ENCODE measurements at places on chromosomes 3 and 15.
A peak's percentile ranks its signal among the peaks of the same experiment; 100 is the strongest.

- peak; percentile 19 for DNase-seq
Measured at GRCh38 chr3:97991293-97991682, 19.1 kb upstream of the RIOX2 start.

- no peak for DNase-seq
Measured at GRCh38 chr3:13825311-13825579, 54.6 kb downstream of the WNT7A start.

DNA sequence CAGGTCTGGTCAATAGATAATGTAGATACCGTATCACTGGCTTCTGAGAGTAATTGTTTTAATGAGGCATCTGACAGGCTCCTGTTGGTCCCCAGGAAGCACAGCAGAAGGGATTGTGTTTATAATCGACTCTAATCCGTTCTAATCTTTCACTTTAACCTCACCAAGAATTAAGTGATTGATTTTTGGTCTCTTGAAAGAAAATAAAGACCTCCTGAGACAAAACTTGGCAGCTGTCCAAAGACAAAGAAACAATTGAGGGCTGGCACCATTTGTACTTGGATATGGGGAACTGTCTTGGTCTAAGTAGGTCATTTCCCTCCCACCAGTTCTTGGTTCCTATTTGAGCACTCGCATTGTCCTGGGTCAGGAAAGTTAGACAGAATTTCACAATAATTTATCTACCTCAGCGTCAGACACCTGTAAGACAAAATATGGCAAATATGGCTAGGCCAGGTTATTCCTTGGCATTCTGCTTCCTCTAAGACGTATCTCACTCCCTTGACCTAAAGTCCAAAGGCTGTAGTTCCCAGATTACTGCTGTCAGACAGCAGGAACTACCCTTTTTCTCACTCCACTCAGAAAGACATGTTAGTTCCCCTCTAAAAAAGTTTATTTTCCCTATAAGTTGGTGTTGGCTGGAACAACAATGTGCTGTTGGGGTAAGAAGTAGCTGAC lies 22.7 kb upstream of the CD96 start:
- no peak for DNase-seq

DNA sequence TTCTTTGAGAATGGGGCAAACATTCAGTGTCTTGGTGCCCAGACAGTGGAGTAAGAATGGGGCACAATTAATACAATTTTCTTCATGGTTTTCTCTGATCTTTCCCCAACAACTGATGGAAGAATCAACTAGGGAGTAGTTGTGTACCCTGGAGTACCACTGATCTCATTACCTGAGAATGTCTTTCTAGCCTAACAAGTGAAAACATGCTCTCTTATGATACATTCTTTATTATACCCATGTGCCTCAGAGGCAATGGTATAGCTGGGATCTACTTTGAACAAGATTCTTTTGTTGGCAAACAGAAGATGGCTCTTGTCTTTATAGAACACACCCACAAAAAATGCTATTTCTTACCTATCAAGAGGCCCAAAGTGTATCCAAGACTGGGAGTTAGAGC lies 250.6 kb upstream of the CMC1 start:
- DNase-seq: no peak

DNA sequence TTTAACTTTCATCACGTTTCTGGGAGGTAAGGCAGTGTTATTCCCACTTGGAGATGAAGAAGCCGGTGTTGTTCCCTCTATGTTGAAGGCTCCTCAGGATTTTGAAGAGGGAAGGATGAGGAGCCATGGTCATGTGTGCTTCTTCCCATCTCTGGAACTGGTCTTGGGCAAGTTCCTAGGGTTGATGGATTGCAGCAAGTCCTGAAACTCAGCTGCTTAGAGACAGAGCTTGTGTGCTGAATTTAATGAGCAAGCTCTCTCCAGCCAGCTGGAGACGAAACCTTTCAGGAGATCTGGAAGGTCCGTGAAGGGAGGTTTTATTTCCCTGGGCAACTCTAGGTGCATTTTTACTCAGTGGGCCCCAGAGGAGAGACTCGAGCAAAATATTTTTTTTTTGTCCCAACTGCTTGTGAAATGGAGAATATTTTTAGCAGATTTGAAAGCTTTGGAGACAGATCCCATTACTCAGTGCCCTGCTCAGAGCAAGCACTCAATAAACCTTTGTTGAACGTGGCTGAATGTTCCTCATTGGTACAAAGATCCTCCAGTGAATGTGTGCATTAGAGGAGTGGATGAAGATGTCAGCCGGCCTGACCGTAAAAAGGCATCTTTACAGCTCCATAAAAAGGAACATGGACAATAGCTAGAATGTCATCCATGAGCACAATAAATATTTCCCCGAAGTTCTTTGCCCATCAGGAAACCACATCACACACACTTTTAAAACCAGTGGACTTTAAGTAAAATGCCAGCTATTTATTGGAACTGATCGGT lies 55.6 kb upstream of the RGMA start:
- DNase-seq: no peak

GRCh38 chr3:67561266-67561665 lies 93.1 kb downstream of the SUCLG2 start:
- DNase-seq: no peak

DNA sequence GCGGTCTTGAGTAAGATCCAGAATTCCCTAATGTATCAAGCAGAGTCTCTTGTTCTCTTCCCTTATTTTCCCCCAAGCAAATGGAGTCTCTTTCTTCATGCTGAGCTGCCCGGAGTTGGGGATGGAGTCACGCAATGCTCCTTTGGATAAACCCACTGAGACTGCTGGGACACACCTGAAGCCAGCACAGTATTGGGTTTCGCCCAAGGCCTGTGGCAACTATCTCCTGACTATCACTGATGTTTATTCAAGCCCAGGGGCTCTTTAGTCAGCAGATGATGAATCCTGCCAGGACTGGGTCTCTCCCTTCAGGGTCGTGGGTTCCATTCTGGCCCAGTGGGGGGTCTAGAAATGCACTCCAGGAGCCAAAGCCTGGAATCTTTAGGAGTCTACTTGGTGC lies 11.3 kb downstream of the USF3 start:
- DNase-seq: no peak

GRCh38 chr3:30083315-30083714 lies 523.1 kb upstream of the TGFBR2 start:
- DNase-seq: no peak

DNA sequence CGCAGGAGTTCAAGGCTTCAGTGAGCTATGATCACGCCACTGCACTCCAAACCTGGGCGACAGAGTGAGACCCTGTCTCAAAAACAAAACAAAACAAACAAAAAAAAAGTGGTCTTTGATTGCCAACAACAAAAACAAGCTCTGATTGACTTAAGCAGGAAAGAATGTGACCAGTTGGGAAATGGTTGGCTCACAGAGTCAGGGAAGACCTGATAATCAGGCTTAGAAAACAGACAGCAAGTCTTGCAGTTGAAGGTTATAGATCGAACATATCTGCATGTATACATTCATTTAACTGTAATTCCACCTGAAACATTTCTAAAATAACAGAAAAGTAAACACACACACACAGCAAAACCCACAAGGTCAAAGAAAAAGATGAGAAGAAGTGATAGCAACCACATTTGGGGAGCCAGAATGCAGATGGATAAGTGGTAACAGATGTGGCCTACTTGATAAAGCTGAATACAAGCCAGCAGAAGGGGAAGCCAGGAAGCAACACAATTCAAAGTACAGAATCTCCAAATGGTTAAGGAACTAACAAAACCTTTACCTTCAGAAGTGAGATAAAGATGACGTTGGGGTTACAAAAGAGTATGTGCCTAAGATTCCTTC lies 699.9 kb upstream of the ZNF385D start:
- no peak for DNase-seq

GRCh38 chr15:72599855-72600464 lies 54.5 kb upstream of the GOLGA6B start:
- peak; percentile 27 for DNase-seq

DNA sequence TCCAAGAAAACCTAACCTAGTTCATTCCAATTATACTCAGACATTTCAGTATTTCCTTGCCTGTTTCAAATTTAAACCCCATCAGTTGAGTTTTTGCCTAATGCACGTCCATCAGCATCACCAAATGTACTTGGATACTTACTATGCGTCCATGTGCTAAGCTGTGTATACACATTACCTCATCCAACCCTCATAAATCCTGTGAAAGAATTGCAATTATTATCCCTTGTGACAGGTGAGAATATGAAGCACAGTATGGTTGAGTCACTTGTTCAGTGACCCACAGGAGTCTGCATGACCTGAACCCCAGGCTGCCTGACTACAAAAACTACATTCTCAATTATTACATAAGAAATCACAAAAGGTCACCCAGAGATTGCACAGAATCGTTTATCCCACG lies 2.5 kb downstream of the OR5K2 start:
- no peak for DNase-seq

GRCh38 chr3:139302084-139302800 lies 41.6 kb upstream of the MRPS22 start:
- DNase-seq: no peak

DNA sequence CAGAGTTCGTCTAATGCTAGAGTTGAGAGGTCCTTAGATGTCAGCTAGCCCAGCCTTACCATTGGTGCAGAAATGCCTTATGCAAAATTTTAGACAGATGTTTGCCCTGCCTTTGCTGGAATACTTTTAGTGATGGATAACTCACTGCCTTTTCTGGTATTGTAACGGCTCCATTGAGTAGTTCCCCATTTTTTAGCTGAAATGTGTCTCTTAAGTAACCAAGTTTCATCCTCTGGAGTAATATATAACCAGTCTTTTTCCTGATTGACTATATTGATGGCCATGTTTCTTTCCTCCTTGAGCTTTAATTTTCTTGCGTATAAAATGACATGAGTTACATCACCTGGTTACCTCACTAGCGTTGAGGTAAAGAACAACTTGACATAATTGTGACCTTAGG lies 45.0 kb downstream of the SNRK start:
- DNase-seq: no peak

DNA sequence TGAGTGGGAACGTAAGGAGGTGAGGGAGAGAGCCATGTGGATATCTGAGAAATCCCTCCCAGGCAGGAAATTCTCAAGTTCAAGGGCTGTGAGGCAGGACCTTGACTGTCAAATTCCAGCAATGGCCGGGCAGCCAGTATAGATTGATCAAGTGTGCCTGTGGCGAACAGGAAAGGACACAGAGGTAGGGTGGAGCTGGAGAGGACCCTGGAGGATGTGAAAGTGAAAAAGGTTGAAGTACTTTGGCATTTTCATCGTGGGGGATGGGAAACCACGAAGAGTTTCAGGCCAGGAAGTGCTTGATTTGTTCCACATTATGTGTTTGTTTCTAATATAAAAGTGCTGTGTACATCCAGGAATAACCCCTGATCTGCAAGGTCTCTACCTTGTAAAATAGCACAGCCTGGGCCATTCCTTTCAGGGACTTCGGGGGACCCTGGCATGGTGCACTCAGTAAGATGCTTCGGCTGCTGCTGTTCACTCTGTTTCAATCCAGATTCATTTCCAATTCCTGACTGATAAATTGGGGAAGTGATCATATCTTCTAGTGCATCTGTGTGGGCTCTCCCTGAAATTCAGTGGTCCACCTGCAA lies 156.6 kb downstream of the MCTP2 start:
- DNase-seq: no peak

DNA sequence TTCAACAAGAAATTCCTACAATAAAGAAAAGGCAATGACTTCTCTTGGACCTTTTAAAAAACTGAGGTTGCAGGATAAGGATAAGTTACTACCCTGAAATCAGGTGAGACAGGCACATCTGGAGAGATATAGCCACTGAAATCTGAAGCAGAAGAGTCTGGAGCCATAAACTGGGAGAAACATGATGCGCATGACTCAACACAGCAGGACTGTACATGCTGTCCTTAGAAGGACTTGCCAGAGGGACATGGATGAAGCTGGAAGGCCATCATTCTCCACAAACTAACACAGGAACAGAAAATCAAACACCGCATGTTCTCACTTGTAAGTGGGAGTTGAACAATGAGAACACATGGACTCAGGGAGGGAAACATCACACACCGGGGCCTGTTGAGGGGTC lies 1020.2 kb downstream of the AGBL1 start:
- DNase-seq: no peak

DNA sequence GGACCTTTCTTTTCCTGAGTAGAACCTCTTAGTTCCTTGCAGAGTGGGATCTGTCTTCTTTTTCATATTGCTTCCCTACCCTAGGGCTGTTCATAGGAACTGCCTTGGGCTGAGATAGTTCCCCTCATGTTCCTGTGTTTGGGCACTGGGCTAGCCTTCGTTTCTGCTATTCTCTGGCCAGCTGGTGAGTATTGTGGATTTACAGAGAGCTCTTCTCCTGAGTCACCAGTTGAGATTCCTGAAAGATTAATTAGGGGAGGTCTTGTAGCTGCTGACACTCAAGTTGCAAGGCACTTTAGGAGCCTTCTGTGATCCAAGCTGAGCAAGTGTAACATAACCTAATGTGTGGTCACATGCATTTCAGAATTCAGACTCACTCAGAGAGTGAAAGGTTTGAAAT lies 30.7 kb downstream of the CHD2 start:
- DNase-seq: no peak

DNA sequence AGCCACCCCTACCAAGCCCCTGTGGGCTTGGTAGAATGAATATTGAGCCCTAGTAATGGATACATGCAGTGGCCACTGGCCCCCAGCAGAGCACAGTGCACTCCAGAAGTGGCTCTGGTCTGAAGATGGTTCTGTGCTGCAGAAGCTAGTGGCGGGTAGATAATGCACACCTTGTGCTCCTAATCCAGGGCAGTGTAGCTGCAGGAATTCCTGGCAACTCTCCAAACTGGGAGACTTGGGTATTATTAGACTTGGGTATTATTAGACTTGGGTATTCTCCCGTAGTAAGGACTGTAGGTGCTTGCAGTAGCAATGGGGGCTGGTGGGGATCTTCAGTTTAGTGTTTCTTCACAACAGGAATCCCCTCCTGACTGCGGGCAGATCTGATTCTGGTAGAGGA lies 34.7 kb downstream of the NUSAP1 start:
- no peak for DNase-seq

DNA sequence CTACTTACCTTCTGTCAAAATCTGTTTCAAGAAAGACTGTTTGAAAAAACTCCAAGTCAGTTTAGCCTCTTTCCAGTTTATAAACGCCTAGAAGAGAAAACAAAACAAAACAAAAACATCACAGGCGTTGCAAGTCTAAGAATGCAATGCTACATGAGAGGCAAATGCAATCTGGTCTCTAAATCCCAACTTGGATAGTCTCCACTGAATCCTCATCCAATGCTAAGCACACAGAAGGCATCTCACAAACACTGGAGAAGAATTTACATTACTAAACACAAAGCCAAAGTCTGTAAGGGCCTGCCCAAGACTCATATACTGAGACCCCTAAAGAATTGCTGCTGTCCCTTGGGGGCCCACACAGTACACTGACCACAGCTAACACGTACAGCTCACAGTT lies 18.4 kb downstream of the RFT1 start:
- DNase-seq: no peak

DNA sequence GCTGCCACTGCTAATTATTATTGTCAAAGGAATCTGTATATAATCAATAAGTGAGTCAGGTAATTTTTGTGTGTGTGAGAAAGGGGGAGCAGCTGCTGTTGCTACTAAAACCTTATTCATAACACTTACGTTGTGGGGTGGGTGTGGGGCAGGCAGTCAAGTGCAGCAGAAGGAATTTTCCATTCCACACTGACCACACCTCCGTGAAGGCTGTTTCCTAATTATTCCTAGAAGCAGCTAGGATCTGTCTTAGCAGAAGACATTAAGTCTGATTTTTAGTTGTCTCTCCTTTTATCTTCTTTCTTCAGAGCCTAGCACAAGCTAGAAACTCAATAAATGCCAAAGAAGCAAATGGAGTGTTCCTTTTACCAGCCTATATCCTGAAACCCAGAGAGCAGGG lies 4.0 kb upstream of the U2SURP start:
- no peak for DNase-seq

All from activated CD4-positive, alpha-beta T cell treated with anti-CD3 and anti-CD28 coated beads for 48 hours (primary cell).